HT1080 (cell line): ENCODE measurements at places on chromosomes 7 and 10. TPM values are rescaled to one million over a fixed set of nuclear protein-coding genes. Genes with fewer than 3 reads are reported as not detected.

DNA sequence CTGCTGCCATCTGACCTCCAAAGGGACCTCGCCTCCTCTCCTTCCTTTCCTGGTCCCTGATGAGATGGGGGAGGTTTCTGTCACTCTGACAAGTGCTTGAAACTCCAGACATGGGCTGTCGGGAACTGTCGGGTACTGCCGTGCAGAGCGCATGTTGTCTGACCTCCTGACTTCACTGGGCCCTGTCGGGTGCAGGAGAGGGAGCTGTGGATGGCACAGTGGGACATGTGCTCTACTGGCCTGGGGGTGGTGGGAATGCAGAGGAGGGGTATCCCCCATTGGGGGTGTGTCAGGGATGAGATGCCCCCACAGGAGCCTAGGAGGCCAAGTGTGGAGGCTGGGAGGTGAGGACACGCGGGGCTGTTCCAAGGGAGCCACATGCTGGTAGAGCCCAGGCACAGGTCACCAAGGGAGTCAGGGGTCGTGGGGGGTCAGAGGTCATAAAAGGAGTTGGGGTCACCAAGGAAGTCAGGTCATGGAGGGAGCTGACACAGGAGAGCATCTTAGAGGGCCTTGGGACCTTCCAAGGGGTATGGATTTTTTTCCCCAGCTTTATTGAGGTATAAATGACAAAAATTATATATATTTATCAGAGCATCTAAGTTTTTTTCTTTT lies 30.9 kb downstream of the TMEM120A start:
- DNase-seq: no peak

GRCh38 chr10:49257626-49258349 lies 41.2 kb upstream of the C10orf71 start:
- DNase-seq: no peak

Gene HYAL4
- total RNA-seq: 0.13 TPM in 1 of 2 replicates, not detected in the other

Gene PAX2
- not detected in 2 replicates for total RNA-seq

DNA sequence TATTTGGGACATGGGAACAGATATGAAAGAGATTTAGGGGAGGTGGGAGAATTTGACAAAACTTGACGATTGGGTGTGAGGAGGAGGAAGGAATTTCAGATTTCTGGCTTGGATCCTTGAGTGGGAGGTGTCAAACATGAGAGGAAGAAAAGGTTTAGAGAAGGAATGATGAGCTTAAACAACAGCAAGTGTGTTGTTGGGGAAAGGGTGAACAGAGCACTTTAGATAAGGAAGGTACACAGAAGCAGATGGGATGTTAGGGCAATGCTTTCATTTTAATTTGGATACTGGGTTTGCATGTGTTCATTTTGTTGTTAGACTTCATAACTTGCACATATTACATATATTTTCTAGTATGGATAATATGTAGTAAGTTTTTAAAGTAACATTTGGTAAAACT lies 23.2 kb downstream of the REEP3 start:
- no peak for DNase-seq

Gene TMEM273
- not detected in 2 replicates for total RNA-seq

Gene ITGB8
- 1.1 and 1.2 TPM in 2 replicates for total RNA-seq
